ENCODE measurements at places on chromosomes 3 and 15.

DNA sequence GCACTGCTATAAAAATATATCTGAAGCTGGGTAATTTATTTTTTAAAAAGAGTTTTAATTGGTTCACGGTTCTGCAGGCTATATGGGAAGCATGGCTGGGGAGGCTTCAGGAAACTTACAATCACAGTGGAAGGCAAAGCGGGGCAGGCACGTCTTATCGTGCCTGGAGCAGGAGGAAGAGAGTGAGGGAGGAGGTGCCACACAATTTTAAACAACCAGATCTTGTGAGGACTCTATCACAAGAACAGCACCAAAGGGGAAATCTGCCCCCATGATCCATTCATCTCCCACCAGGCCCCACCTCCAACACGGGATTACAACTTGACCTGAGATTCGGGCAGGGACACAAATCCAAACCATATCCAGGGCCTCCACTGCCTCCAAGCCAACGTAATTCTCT is 75.0 kb downstream of the MCF2L2 start:
- no peak for DNase-seq

DNA sequence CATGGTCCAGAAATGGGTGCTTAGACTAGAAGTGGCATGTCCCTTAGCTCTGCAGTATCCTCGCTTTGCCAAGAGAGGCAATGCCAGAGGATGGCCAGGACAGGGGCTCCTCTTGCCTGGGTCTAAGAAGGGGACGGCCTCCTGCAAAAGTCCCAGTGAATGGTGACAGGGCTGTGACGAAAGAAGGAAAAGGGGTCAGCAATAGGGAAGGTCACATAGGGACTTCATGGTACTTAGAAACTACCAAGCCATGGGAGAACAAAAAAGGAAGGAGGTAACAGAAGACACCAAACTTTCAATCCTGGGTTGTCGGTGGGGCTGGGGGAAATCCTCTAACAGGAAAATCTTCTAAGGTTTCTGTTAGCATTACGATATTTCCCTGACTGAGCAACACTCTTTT is 36.2 kb upstream of the ATOSA start:
- no peak for DNase-seq

GRCh38 chr15:73344056-73344455 is 24.7 kb downstream of the HCN4 start:
- DNase-seq = no peak

DNA sequence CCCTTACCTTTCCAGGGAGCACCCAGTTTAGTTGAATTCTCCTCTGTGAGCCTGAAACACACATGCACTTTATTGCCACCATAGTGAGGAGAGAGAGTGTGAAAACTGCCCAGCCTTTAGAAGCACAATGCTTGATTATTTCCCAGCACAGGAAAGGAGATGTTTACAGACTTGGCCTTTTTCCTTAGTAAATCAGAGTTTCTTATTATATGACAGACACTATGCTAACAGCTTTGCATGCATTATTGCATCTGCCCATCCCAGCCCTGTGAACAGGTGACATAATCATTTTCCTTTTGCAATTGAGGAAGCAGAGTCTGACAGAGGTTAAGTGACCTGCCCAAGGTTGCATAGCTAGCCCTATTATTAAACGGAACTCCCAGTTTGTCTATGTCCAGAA is 36.5 kb downstream of the CAPN3 start:
- no peak for DNase-seq

DNA sequence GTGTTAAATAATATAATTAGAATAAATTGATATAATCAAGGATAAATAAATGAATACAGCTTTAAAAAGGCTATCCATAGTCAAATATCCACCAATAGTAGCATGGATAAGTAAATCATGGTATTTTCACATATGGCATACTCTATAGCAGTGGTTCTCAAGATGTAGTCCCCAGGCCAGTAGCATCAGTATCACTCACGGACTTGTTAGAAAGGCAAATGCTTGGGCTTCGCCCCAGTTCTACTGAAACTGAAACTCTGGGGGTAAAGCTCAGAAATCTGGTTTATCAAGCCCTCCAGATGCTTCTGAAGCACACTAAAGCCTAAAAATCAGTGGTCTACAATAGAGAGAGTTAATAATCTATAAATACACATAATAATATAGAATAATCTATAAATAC is 261.6 kb upstream of the TTC14 start:
- no peak for DNase-seq

DNA sequence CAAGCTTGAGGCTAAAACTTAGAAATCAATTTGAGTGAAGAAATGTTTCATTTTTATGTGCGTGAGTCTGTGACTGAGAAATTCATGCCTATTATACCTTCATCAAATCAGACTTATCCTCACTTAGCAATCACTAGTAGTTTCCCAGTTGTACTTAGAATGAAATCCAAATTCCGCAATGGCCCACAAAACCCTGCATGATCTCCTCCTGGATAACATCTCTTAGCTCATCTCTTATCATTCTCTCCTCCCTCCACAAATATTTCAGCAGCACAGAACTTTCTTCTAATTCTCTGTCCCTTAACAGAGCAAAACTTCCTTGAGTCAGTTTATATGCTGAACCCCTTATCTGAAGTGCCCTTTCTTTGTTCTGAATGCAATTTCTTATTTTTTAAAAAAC is 198.8 kb upstream of the TGFBR2 start:
- DNase-seq = no peak

DNA sequence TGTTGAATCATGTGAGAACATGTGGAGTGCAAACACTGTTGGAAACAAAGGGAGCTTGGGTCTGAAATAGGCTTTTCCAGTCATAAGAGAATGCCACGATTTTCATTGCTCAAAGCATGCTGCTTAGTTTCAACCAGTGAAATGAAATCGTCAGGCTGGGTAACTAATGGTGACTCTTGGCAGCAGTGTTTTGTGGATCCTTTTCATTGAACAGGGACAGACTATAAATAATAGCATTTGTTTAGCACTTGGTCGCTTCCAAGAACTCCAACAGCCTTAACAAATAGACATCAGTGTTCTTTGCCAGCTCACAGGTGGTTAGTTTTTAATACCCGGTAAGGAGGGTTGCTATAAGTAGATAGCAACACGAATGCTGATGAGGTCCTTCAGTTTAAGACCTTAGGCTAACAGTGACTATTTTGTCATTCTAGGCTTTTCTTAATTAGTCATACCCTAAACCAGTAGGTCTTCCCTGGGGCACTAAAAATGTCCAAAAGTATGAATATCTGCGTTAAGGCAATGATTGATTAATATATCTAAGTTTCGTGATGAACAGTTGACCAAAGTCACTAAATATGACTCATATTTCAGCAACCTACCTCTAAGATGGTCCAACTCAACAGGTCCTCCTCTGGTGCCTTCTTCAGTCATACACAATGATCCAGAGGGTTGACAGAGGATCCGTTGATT is 15.8 kb downstream of the TP63 start:
- no peak for DNase-seq

- no peak for DNase-seq
Measured at GRCh38 chr3:133442518-133442917, 42.7 kb downstream of the BFSP2 start.

DNA sequence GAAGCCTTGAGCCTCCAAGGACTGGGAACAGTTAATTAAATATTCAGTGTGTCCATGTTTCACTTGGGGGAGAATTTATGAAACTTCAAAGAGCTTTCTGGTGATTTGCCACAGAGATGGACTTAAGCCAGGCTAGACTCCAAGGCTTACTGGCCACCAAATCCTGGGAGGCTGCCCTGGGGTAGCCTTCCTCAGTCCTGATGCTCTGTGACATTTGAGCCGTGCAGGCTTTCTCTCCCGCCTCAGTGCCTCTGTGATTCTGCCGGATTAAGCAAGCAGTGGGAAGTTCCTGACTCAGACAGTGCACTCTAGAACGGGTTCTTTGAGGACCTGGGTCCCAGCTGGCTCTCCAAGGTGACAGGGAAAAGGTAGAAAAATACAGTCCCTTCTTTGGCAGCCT is 314.7 kb upstream of the ICE2 start:
- no peak for DNase-seq

GRCh38 chr3:190118438-190118837 is 2.3 kb downstream of the P3H2 start:
- no peak for DNase-seq

DNA sequence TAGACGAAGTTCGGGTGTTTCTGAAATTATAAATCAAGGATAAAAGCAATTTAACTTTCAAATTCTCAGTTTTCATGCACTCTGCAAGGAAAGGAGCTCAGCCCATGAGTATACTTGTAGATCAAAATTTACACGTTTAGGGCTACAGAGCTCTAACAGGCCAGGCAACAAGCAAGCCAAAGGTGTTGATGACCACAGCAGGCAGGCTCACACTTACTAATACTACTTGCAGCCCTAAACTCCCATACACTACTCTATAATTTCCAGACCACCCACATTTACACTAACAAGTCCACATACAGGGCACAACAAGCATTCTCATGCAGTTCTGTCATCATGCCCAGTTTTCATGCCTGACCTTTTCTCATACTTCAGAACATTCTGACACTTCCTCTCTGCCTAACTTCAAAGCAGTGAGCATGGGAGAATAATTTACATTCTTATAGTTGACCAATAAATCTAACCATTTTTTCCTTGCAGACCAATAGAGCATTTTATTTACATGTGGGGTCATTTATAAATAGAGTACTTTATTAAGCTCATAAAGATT is 124.7 kb upstream of the FRMD4B start:
- DNase-seq = no peak

DNA sequence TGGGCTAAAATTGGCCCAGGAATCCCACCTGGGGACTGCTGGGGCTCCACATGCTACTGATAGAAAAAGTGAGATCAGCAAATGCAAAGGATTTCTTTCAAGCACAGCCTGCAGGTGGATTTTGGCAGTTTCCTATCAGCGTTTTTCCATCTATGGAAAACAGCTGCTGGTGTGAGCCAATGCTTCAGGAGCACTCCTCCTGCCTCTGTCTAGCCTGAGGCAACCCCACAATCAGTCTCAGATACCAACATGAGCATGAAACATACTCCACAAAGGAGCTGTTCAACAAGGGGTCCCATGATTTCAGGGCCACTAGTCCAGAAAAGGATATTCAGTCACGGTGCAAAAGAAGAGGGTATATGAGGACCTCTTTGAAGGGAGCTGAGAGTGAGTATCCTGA is 311.5 kb upstream of the THBS1 start:
- DNase-seq = no peak

GRCh38 chr15:79930516-79930915 is 33.7 kb upstream of the MTHFS start:
- no peak for DNase-seq

DNA sequence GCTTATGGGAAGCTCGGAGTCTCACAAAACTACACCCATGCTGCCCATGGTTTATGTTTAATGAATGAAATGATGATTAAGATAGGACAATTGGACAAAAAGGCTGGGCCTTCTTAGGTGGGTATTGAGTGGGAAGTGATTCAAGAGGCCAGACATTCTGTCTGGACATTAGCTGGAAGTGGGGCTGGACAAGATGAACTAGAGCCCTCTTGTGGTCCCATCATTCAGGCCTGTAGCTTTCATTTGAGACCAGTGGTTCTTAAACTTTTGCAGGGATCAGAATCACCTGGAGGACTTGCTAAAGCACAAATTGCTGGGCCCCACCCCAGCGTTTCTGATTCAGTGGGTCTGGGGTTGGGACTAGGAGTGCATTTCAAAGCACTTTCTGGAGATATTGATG is 290.4 kb upstream of the CTDSPL start:
- no peak for DNase-seq

DNA sequence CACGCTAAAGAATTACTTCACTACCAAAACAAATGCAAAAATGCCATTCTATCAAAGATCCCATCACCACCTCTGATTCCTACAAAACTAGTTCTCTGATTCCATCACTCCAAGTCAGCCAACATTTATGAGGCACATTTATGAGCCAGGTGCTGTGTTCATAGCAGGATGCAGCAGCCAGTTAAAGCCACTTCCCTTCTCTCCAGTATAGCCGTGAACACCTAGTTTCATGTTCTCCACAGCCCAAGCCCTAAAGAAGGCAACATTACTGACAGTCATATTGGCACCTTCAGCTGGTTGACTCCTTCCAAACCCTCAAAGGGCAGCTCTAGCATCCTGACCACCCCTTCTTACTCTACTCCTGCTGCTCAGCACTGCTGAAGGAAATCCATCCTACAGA is 36.4 kb downstream of the RYK start:
- DNase-seq = no peak

DNA sequence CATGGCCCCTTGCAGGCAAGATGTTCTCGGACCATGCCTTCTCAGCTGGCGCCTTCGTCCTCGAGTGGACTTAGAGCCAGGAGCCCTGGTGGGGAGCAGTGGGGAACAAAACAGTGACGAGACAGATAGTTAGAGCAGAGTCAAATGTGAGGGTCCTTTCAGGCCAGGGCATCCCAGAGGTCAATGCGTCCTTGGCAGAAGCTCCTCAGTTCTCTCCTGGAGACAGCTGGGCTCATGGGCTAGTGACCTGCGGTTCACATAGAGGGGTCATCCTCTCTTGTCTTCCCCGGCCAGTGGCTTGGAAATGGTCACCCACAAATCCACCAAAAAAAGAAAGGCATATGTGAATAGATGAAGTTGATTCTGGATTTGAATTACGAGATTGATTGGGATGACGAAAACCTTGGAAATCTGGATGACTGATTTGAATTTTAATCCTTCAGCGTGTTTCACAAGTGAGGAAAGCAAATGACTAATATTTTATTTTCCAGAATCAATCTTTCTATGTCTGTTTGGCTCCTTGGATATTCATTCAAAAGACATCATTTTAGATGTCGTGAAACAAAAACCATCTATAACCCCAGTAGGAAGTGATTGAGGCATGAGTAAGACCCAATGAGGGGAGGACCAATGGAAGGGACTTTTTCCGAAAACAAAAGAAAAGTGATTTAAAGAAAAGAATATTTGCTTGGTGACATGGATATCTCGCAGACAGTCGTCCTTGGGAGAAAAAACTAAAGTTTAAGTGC is 84.5 kb downstream of the ASB7 start:
- DNase-seq = no peak

DNA sequence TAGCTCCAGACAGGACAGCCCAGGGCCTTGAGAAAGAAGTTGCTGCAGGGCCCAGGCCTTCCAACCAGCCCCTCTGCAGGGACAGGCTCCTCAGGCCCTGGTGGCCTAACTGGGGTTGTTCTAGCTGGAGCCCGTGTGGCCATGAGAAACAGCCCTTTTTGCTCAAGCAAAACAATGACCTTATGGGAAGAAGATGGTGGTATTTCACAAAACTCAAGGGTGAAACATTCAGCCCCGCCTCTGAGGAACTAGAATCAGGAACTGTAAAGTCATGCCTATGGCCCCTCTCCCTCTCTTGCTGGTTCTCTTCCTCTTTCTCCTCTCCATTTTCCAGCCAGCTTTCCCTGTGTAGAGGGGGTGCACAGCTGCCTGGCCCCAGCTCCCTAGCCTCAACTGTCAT is 273.3 kb downstream of the RPLP1 start:
- no peak for DNase-seq

- DNase-seq = no peak
Measured at GRCh38 chr3:20104167-20104661, 64.0 kb downstream of the KAT2B start.

GRCh38 chr3:187811585-187812250 is 66.5 kb upstream of the BCL6 start:
- DNase-seq = no peak

GRCh38 chr15:42146551-42147430 is 9.6 kb downstream of the PLA2G4F start:
- peak; percentile 65 for DNase-seq
